A375 (cell line): ENCODE measurements at places on chromosomes 6 and 20. TPM values are rescaled to one million over a fixed set of nuclear protein-coding genes. Genes with fewer than 3 reads are reported as not detected.

Gene ATAT1
- 4.8 and 5.5 TPM in 2 replicates for total RNA-seq

Gene COL11A2
- total RNA-seq: 4.9 and 7.6 TPM in 2 replicates

Gene TNF
- total RNA-seq: 0.19 TPM in 1 of 2 replicates, not detected in the other

Gene MED23
- total RNA-seq: 10.6 and 11.5 TPM in 2 replicates

Gene SLC22A1
- total RNA-seq: 0.05 TPM in 1 of 2 replicates, not detected in the other

Gene RBM39
- total RNA-seq: 428 and 487 TPM in 2 replicates

Gene BEND6
- 1.7 and 4.0 TPM in 2 replicates for total RNA-seq

Gene DACT2
- not detected in 2 replicates for total RNA-seq

Gene CYP39A1
- 0.11 and 0.19 TPM in 2 replicates for total RNA-seq

Gene CD40
- total RNA-seq: 5.4 and 6.1 TPM in 2 replicates

Gene GNAS-AS1
- total RNA-seq: 5.1 and 8.4 TPM in 2 replicates

Gene OLIG3
- not detected in 2 replicates for total RNA-seq

Gene RPN2
- total RNA-seq: 195 and 217 TPM in 2 replicates

Gene RBBP9
- total RNA-seq: 11.5 and 11.9 TPM in 2 replicates

Gene TREM2
- total RNA-seq: not detected in 2 replicates

Gene XKR7
- total RNA-seq: not detected in 2 replicates

Gene PNPLA1
- not detected in 2 replicates for total RNA-seq

Gene CPXM1
- total RNA-seq: 0.05 TPM in 1 of 2 replicates, not detected in the other

Gene POPDC3
- total RNA-seq: 30.0 and 40.5 TPM in 2 replicates

Gene ATF6B
- 15.8 and 22.7 TPM in 2 replicates for total RNA-seq

Gene PKIB
- 1.4 and 2.3 TPM in 2 replicates for total RNA-seq

Gene HTR1B
- 0.15 TPM in 1 of 2 replicates, not detected in the other for total RNA-seq

Gene AKAP7
- total RNA-seq: 2.8 and 6.0 TPM in 2 replicates

Gene HAO1
- 0.08 TPM in 1 of 2 replicates, not detected in the other for total RNA-seq

Gene DLL1
- total RNA-seq: 0.19 and 0.69 TPM in 2 replicates

Gene DEF6
- 1.0 and 1.5 TPM in 2 replicates for total RNA-seq

Gene ACSS2
- total RNA-seq: 77.8 and 94.8 TPM in 2 replicates

Gene MMP24
- total RNA-seq: 0.11 and 0.13 TPM in 2 replicates

Gene PRDM13
- 0.45 and 1.4 TPM in 2 replicates for total RNA-seq

Gene OPRM1
- total RNA-seq: not detected in 2 replicates

Gene CYP21A2
- not detected in 2 replicates for total RNA-seq

Gene ELOVL4
- total RNA-seq: 5.1 and 5.2 TPM in 2 replicates

Gene BMP2
- 13.4 and 15.8 TPM in 2 replicates for total RNA-seq

Gene LRRC73
- 0.93 and 1.9 TPM in 2 replicates for total RNA-seq

Gene FAM83B
- total RNA-seq: 0.61 and 1.6 TPM in 2 replicates

Gene ADIG
- total RNA-seq: not detected in 2 replicates

Gene MEP1A
- not detected in 2 replicates for total RNA-seq

Gene PSMA7
- total RNA-seq: 611 and 634 TPM in 2 replicates

Gene ARMC12
- 0.34 and 1.2 TPM in 2 replicates for total RNA-seq

Gene CRISP3
- not detected in 2 replicates for total RNA-seq

Gene TMEM200A
- 0.75 and 1.1 TPM in 2 replicates for total RNA-seq

Gene OR2H1
- total RNA-seq: not detected in 2 replicates

Gene C6orf132
- not detected in 2 replicates for total RNA-seq

Gene PRL
- not detected in 2 replicates for total RNA-seq

Gene OR12D3
- total RNA-seq: 0.08 TPM in 1 of 2 replicates, not detected in the other

Gene SNX5
- total RNA-seq: 221 and 236 TPM in 2 replicates

Gene PPP1R3G
- 0.08 TPM in 1 of 2 replicates, not detected in the other for total RNA-seq

Gene PPP1R18
- total RNA-seq: 43.3 and 52.6 TPM in 2 replicates

Gene HLA-G
- total RNA-seq: not detected in 2 replicates
